ENCODE measurements at places on chromosomes 7 and 10.

GRCh38 chr7:37128327-37129034 lies 320.2 kb downstream of the ELMO1 start:
- no peak for DNase-seq

GRCh38 chr10:126350216-126350992 lies 37.9 kb downstream of the ADAM12 start:
- DNase-seq: no peak

DNA sequence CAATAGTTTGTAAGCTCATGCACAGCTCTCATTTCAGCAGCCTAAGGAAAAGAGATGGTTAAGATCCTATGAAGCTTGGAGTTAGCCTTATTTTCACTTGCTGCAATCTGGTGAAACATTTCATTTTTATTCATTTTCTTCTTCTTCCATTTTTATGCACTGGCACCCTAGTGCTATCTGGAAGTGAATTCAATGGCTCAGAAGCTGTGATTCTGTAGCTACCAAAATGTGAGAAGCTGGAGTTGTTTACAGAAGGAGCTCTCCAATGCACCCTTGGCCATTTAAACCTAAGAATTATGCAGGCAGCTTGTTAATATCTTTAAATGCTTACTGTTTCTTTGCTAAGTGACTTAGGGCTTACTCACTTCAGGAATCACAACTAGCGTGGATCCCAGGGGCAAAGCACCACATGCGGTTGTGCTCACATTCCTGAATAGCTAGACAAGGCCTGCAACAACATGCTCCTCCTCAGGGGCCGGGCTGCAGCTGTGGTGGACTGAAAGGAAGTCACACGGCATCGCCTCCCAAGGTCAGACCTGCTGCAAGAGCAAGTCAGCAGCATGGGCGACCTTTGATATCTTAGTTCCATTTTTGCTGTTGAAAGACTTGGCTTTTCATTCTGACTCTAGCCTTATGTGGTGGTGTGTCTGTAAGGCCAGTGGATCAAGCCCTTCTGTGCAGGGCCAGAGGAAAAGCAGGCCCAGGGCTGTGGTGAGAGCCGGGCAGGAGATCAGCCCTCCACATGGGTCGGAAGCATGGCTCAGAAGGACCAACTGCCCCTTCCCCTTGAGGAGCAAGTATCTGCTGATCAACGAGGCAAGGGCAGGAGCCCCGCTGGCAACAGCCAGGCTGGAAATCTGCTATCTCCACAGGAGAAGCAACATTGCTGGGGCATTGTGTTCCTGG lies 91.9 kb upstream of the MBL2 start:
- no peak for DNase-seq

DNA sequence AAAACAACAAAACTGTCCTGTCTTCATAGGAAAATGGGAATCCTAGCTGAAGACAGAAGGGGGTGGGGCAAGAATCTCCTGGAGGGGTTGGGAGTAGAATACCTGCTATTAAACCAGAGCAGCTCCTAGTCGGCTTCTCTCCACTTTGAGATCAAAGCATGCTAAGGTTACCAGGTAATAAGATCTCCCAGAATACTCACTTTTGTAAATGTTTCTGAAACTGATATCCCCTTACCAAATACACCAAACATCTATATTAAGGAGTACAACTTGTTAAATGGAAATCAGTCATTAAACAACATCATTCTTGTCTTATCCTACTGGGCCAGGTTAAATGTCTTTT lies 29.5 kb upstream of the DAGLB start:
- no peak for DNase-seq

DNA sequence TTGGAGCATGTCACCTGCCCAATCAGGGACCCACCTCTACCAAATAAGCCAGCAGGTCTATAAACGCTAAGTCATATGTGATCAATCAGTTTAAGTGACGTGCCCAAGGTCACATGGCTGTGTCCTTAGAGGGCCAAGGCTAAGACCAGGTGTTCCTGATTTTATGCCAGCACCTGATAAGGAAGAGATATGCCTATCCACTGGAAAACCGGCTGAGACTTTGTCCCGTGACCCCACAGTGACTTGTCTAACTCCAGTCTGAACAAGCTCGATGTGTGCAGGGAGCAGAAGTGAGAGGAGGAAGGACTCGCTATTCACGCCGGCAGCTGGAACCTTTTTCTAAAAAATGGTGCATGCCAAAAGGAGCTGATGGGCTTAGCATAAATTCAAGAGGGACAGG lies 57.0 kb downstream of the PRKAG2 start:
- DNase-seq: no peak

DNA sequence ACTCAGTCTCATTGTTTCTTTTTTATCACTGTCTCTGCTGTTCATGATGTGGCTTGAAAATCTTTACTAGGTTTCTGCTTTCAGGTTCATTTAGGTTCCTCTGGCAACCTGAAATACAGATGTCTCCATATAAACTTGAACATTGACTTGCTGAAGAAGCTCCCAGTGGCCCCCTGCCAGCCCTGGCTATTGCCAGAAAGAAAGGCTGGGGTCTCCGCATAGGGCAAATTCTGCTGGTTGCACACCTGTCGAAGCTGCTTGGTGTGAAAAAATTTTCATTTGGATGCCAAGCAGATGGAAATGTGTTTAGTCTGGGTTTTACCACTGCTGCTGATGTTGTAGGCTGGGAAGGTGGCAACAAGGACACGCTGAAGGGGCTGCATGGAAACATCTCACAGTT lies 826.7 kb upstream of the GHITM start:
- no peak for DNase-seq

DNA sequence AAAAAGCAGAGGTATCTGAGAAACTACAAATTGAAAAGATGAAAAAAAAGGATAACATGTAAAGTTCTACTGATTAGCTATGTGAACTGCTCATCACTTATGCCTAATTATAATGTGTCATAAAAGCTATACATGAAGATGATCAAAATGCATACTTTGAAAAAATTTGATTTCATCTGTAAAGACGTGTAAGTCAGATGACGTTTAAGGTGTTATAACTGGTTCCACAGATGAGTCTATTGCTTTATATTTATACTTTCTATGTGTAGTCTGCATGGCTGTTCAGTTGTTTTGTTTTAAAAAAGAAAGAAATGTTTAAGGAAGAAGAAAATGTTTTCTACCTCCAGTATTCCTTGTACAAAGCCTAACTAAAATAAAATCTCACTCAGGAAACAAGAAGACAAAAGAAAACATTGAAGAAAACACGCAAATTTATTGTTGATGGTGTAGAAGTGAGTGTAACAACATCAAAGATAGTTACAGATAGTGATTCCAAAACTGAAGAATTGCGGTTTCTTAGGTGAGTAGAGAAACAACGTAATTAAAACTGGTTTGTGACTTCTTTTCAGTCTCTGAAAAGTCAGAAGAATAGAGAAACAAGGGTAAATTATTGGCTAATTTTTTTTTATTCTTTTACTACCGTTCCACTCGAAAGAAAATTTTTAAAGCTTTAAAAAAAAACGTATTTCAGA lies 38.4 kb downstream of the SLK start:
- no peak for DNase-seq

DNA sequence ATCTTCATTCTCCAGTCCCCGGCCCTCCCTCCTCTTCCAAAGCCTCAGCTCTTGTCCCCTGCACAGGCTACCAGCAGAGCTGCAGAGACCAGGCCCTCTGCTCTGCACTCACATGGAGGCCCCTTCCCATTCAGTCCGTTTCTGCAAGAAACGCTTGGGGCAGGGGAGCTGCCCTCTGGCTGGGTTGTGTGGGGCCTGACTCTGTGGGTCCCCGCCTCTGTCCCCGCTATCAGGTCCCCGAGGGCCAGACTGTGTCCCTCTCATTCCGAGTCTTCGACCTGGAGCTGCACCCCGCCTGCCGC lies 1.5 kb downstream of the PCOLCE start:
- no peak for DNase-seq

GRCh38 chr7:34845666-34846361 lies 187.8 kb downstream of the NPSR1 start:
- no peak for DNase-seq

DNA sequence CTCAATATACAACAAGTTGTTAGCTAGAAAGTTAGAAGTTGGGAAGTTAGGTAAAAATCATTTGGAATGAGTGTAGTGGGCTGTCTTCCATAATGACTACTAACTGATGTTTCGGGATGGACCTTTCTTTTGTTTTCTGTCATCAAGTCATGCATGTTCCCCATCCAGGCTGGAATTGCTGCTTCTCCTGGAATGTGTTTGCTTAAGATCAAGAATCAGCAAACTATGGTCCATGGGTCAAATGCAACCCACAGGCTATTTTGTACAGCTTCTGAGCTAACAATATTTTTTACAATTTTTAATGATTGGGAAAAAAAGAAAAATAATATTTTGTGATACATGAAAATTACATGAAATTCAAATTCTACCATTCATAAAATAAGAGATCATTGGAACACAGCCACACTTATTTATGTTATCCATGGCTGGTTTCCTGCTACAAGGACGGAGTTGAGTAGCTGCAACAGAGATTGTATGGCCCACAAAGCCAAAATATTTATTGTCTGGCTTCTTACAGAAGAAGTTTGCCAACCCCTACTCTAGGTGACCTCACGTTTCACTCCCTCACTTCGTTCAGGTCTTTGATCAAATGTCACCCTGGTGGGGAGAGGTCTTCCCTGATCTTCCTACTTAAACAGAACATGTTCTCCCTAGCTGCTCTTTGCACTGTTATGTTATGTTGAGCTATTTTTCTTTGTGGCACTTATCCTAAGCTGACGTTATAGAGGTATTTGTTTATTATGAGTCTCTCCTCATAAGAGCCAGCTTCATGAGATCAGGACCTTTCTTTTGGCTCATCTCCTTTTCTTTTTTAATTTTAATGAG lies 127.1 kb downstream of the RALA start:
- no peak for DNase-seq

- no peak for DNase-seq
Measured at GRCh38 chr10:55263327-55263726, 462.3 kb upstream of the PCDH15 start.

- no peak for DNase-seq
Measured at GRCh38 chr10:120600871-120601649, 144.0 kb downstream of the PLPP4 start.

GRCh38 chr7:94082126-94082525 lies 78.0 kb upstream of the BET1 start:
- DNase-seq: no peak

GRCh38 chr10:22690614-22691431 lies 23.6 kb downstream of the PIP4K2A start:
- DNase-seq: no peak

- DNase-seq: peak; percentile 23
Measured at GRCh38 chr10:100025576-100025975, 15.8 kb upstream of the DNMBP start.

DNA sequence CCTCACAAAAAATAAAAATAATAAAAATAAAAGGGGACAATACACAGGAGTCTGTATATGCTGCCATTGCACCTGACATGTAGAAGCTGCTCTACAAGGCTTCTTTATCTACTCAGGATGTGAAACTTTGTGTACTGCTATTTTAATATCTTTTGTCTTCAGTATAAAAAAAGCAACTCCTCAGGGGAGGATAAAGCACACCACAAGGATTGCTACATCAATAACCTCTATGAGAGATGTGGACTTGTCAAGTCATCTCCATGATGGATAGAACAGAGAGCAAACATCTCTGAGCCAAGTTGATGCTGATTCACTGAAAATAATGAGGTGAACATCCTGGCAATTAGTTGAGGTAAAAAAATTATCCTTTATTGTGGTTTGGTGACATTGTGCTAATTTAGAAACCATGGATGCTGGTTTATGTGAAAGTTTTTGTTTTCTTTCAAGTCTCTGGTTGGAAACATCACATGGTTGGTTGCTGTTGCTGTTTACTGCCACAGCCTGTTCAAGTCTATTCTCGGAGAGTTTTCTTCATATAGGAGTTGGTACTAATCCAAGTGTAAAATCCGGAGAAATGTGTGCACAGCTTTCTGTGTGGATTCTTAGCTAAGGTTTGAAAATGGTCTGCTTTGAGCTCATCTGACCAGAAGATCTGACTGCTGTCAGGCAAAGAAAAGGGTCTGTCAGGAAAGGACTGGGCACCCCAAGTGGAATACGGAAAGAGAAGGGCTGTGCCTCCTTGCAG lies 1.5 kb upstream of the HECW1 start:
- no peak for DNase-seq

- DNase-seq: no peak
Measured at GRCh38 chr7:99644431-99644830, 27.7 kb downstream of the ZSCAN25 start.

GRCh38 chr10:11142777-11143176 lies 125.1 kb downstream of the CELF2 start:
- no peak for DNase-seq

- no peak for DNase-seq
Measured at GRCh38 chr10:5977471-5978229, at the start of gene IL15RA. Gene IL15RA (minus strand): TSS chr10:5977543. CDS start chr10:5977492, 51 bp downstream.

GRCh38 chr10:43702936-43703281 lies 54.2 kb upstream of the ZNF32 start:
- DNase-seq: no peak

DNA sequence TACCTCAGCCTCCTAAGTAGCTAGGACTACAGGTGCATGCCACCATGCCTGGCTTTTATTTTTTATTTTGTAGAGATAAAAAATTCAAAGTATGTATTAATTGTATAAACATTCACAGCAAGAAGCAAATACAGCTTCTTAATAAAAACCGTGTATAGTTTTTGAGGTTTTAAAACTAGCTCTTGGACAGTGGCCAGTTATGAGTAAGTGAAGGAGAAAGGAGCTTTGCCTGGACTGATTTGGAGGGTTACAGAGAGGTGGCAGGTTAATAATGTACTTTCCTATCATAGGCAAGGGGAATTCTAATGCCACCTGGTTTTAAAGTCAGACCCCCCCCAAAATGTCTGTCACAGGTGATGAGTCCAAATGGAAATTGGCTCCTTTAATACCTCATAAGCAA lies 43.4 kb downstream of the ZNRF2 start:
- no peak for DNase-seq

DNA sequence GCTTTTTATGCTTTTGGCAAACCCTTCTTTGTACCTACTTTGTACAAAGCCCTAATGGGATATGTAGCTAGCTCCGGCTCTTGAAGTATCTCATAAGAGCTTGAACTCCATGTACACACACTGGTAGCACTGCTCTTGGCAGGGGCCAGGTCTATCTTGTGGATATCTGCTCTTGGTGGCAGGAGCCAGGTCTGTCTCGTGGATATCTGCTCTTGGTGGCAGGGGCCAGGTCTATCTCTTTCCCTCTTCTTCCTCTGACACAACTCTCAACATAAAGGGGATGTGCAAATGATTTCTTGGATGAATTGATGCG lies 91.9 kb downstream of the WNT2 start:
- DNase-seq: no peak

- no peak for DNase-seq
Measured at GRCh38 chr7:65287023-65287422, 86.6 kb upstream of the ZNF92 start.

DNA sequence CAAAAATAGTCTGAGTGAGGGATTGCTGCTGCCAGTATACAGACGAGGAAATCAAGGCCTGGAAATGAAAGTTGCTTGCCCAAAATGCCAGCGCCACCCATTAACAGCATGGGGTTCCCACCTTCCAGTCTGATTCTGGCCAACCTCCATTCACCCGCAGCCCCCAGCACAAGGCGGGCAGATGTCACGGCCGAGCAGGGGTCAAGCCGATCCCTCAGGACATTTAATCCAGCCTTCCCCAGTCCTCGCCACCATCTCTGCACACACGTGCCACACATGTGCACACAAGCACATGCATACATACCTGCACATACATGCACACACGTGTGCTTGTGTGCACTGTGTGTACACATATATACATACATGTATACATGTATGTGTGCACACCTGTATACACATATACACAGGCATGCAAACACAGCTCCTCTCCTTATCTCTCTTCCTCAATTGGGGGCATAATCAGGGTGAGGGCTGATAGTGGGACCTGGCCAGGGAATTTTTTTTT lies 122.9 kb downstream of the GRID1 start:
- no peak for DNase-seq

Data from NCI-H1092 (cell line).